ENCODE measurements at places on chromosomes 6 and 20.
A peak's percentile ranks its signal among the peaks of the same experiment; 100 is the strongest.

- DNase-seq, result no peak
Observed at GRCh38 chr6:106730718-106731117, 101.3 kb downstream of the QRSL1 start.

- no peak for DNase-seq
Observed at GRCh38 chr20:8255945-8256632, 124.0 kb downstream of the PLCB1 start.

DNA sequence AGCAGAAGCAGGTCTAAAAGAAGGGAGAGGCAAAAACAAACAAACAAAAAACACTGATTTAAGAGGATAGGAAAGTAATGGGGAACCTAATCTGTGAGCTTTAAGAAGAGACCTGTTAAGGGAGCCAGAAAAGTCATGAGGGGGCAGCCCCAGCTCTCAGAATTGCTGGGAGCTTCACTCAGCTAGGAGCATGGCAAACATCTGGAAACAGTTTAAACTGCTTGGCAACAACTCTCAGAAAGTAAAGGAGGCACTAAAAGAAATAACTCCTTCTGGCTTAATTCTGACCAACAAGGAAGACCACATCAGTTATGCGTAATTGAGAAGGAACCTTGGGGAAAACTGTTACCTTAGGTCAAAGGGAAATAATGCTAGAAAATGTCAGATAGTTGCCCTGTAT is 121.4 kb downstream of the LAMP5 start:
- DNase-seq, result no peak

- no peak for DNase-seq
Observed at GRCh38 chr6:144103026-144103563, 7.7 kb upstream of the SF3B5 start.

DNA sequence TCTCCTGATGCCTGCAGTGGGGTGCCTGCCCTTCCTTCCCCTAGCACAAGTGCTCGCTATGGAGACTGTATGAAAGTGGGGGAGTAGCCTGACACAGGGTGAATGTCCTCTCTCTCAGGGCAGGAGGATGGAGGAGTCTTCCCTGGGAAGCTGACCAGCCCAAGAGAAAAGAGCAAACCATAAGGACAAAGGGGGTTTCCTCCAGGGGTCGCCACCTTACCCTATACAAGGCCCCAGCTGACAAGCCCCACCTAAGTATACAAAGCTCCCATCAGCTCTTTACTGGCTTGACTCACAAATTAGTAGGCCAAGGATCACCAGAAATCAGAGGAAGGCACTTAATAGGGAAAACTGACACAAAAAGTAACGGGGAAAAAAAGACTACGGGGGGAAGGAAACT is 54.1 kb downstream of the PLAGL1 start:
- DNase-seq, result no peak

DNA sequence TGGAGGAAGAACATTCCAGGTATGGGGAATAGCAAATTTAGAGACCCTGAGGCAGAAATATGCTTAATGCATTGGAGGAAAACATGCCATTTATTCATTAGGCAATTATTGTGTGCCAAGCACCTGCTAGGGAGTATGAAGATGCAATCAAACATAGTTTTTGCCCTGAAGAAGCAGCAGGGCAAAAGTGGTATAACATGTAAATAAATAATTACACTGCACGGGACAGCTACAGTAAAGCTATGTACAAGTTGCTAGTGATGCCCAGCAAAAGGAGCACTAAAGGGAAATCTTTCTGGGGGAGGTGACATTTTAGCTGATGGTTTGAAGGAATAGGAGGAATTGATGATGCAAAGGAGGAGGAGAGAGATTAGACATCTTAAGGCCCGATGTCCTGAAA is 624 bp upstream of the TJAP1 start:
- DNase-seq, result peak; percentile 36

DNA sequence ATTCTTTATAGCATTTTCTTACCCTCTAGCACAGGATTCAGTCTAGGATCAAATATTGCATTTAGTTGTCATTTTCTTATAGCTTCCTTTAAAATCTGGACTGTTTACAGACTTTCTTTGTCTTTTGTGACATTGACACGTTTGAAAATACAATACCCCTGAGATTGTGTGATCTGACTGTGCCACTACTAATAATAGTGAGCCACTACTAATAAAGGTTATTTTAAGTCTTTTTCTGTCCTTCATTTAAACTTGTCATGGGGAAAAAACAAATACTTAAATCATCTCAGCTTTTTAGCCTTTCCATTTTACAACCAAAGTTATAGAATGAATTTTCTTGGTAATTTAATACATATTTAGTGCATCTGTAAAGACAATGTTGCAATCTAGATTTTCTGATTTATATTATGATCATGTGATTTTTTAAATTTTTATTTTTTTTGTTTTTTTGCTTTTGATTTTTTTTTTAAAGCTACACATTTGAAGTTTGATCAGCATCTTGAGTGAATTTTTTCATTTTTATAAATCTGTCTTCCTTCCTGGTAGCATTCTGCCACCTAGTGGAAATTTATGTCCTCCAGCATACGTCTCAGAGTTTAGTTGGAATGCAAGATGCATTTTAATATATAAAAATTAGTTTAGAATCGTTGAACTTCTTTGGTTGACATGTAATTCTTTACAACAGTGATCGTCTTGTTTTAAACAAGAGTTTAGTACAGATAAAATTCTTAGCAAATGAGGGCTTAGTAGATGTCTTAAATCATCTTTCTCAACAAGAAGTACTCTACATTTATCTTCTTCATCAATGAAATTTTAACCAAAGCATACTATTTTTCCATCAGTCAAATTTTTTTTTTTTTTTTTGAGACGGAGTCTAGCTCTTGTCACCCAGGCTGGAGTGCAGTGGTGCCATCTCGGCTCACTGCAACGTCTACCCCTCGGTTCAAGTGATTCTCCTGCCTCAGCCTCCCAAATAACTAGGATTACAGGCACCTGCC is 119.4 kb downstream of the NCOA3 start:
- DNase-seq, result peak; percentile 72

DNA sequence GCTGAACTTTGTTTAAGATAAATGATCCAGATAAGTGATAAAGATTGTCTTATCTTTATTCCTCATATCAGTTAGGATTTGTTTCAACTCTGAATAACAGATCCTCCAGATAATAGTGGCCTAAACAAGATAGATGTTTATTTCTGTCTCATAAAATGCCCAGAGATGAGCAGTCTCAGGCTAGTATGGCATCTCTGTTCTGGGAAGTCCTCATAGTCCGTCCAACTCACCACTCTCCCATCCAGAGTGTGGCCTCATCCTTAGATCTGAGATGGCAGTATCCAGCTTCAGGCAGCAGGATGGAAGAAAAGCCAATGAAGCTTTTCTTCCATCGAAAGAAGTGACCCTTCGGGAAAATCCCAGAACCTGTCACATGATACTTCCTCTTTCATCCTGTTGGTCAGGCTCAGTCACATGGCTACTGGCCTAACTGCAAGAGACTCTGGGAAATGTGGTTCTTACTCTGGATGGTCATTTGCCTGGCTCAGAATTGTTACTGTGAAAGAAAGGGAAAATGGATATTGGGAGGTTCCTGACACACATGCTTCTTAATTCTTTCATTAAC is 29.4 kb upstream of the TAGAP start:
- DNase-seq, result peak; percentile 18

DNA sequence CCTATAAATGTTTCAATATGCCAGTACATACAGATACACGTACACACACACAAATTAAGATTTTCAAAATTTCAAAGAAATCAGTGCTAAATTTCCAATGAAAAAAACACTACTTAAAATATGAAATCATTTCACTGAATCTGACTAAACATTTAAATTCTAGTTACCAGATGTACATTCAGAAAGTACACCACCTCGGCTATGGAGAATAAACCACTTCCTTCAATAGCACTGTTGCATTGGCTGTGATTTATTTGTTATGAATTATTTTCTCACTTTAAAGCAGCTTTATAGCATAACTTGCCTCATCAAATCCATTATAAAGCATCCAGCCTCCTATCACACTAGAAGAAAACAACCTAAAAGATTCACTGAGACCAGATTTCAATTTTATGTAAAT is 36.6 kb downstream of the HBS1L start:
- no peak for DNase-seq

GRCh38 chr6:82608781-82609180 is 245.2 kb downstream of the TPBG start:
- DNase-seq, result no peak

DNA sequence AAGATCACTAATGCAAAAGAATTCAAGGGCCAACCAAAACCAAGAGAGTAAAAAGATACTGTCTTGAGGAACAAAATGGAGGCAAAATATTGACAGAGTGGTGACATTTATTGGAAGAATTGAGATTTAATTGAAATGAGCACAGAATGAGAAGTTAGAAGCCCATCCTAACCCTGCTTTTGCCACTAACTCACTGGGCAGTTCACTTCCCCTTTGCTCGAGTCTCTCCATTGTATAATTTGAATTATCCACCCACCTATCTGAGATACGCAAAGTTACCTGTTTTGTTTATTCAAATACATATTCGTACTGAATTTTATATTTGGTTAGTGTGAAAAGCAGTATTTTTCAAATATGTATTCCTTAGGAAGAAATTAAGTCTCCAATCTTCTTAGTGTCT is 204.5 kb upstream of the PRDM1 start:
- no peak for DNase-seq

DNA sequence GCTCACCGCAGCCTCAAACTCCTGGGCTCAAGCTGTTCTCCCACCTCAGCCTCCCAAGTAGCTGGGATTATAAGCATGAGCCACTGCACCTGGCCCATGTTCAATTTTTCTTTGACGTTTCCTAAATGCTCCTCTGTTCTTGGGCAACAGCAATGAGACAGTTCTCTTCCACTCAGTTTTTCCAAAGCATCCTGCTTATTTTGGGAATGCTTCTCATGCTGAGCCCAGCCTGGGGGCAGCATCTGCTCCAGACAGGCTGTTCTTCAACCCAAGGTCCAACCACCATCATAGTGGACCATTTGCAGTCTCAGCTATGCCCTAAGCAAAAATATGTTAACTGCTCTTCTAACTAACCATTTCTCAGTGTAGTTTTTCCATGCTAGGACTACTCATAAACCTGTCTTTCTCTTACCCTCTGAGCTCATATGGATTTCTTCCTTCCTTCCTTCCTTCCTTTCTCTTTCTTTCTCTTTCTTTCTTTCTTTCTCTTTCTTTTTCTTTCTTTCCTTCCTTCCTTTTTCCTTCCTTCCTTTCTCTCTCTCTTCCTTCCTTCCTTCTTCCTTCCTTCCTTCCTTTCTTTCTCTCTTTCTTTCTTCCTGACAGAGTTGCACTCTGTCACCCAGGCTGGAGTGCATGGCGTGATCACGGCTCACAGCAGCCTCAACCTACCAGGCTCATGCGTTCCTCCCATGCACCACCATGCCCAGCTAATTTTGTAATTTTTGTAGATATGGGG is 48.4 kb downstream of the GCNT2 start:
- DNase-seq, result no peak

GRCh38 chr20:24782801-24783630 is 166.1 kb upstream of the CST7 start:
- DNase-seq, result no peak

DNA sequence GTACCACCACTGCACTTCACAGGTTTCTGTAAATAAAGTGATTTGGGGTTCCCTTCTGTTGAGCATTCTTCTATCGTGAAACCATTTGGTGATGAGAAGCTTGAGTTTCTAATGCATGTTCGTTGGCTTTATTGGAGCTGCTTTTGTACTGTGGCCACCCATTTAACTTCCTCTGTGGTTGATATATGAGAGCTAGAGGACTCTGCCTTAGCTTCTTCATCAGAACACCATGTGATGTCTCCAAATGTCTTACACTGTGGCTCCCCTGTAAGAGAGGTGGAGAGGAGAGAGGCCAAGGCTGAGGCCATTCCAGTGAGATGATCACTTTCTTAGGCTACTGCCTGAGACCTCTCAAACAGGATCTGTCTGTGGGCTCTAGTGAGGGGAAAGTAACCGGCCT is 114.5 kb downstream of the SLC16A10 start:
- peak; percentile 74 for DNase-seq

- no peak for DNase-seq
Observed at GRCh38 chr6:64146094-64146493, 510.5 kb downstream of the PHF3 start.

DNA sequence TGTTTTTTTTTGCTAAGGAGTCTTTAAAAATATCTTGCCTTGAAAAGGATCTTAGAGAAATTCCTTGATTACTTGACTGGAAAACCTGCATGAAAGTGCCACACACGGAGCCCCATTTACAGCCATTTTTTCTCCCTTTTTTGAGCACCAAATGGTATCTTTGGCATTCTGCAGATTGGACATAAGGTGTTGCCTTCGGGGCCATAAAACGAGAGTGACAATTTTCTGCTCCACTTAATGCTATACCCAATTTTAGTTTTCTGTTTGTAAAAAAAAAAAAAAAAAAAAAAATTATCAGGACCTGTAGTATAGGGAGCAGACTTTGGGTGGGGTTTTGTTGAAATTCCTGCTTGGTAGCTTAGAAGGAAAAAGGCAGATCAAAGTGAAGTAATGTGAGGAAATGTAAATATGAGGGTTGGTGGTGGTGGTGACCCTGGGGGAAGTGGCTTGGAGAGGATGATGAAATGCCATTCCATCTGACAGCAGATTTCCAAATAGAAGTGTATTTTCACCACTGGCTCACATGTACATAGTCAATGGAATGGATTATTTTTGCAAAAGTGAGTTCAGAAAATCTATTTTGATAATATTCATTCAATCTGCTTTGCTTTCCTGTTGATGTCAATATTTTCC is 212.1 kb upstream of the SOX4 start:
- DNase-seq, result peak; percentile 8

Data from Kasumi-1 (cell line).